Hematopoietic multipotent progenitor cell treated with erythropoietin and hydrocortisone succinate and interleukin-3 and kit ligand, for 8 days (in vitro differentiated cells): ENCODE measurements at places on chromosomes 7 and 10.

DNA sequence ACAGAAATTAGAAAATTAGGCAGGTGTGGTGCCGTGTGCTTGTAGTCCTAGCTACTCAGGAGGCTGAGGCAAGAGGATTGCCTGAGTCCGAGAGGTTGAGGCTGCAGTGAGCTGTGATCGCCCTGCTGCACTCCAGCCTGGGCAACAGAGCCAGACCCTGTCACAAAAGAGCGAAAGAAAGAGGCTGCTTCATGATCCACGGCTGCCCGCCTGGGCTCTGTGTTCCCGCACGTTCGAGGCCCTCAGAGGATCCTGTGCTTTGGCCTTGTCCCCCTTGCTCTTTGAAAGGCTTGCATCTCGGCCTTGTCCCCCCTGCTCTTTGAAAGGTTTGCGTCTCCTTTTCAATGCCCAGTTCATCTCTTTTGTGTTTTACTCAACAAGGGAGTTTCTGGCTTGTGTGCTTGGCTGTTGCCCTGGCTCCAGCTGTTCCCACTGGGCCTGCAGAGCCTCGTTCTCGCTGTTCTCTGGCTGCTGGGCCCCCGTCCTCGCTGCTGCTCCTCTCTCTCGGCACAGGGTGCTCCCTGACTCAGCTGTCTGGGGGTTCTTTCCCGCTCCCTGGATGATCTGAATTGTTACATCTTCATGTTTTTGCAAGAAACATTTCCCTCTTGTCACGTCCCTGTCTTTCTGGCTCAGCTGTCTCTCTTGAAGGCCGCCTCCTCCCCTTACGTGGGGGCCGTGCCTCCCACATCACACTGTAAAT lies 45.1 kb upstream of the INPP5A start:
- no peak for DNase-seq

GRCh38 chr7:48515171-48515570 lies 343.9 kb downstream of the ABCA13 start:
- DNase-seq = no peak

GRCh38 chr7:74665296-74665938 lies 7.9 kb downstream of the GTF2I start:
- no peak for DNase-seq

- no peak for DNase-seq
Observed at GRCh38 chr10:58508316-58508715, 4.4 kb upstream of the BICC1 start.

DNA sequence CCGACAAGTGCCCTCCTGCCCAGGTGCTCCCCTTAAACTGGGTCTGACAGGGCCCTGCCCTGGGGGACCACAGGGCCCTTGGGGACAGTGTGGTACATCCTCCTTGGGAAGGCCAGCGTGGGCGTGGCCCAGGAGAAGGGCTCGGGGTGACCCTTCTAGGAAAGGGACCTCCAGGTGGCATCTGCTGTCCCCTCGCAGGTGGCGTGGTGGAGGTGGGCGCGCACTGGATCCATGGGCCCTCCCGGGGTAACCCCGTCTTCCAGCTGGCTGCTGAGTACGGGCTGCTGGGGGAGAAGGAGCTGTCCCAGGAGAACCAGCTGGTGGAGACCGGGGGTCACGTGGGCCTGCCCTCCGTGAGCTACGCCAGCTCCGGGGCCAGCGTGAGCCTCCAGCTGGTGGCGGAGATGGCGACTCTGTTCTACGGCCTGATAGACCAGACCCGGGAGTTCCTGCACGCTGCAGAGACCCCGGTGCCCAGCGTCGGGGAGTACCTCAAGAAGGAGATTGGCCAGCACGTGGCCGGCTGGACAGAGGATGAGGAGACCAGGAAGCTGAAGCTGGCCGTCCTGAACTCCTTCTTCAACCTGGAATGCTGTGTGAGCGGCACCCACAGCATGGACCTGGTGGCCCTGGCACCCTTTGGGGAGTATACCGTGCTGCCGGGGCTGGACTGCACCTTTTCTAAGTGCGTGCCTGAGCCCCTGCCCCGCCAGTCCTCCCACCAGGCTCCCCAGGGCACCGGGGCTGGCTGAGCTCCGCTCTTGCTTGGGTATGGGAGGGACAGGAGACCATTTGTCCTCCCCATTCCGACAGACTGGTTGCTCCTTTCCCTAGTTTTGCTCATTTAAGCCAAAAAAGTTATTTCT lies 972 bp downstream of the PAOX start:
- DNase-seq = no peak

- DNase-seq = no peak
Observed at GRCh38 chr10:132974249-132974796, 32.0 kb upstream of the CFAP46 start.

GRCh38 chr7:28296571-28297483 lies 115.5 kb upstream of the CREB5 start:
- DNase-seq = peak; percentile 85

- no peak for DNase-seq
Observed at GRCh38 chr7:121832347-121832746, 40.6 kb upstream of the PTPRZ1 start.

DNA sequence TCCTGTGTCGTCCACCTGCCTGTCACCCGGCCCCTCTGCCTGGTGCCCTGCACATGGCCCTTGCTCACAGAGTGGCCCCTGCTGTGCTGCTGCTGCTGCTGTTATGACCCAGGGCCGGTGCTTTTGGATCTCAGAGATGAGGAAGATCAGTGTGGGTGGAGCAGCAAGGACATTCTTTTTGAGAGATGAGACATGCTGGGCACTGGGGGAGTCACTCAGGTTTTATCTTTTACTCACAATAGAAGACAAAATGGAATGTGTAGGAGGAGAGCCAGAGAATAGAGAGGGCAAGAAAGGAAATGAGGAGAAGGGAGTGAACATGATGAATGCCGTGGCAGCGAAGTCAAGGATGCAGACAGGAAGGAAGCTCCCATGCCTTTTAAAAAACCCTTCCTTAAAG lies 611.5 kb upstream of the DPP6 start:
- DNase-seq = no peak

GRCh38 chr7:107125475-107125874 lies 43.3 kb upstream of the HBP1 start:
- DNase-seq = no peak

- DNase-seq = peak; percentile 23
Observed at GRCh38 chr10:95391581-95392216, 100.9 kb upstream of the PDLIM1 start.

GRCh38 chr10:117541405-117541908 lies 1.1 kb upstream of the EMX2 start:
- DNase-seq = no peak

GRCh38 chr7:34064519-34065158 lies 159.3 kb downstream of the BMPER start:
- no peak for DNase-seq

DNA sequence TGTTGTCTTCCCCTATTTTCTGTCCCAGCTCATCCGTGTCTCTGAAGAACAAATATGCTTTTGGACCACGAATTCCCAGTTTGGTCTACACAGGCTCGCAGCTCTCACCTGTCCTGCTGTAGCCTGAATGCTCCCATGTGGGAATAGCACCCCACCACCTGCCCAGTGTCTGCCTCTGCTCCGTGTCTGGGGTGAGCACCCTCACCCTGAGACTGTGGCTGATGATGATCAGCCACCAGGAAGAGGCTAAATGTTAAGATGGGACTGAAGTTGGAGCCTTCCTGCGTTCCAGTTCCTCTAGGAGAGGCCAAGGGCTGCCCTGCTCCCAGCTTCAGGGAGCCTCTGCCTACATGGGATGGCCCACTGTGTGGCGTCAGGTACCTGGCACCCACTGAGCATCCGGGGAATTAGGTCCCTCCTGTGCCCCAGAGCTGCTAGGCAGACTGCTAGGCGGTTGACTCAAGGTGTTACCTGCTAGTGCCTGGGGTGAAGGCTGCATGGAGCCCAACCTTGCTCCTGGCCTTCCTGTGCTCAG lies 3.7 kb downstream of the PGAM2 start:
- no peak for DNase-seq

DNA sequence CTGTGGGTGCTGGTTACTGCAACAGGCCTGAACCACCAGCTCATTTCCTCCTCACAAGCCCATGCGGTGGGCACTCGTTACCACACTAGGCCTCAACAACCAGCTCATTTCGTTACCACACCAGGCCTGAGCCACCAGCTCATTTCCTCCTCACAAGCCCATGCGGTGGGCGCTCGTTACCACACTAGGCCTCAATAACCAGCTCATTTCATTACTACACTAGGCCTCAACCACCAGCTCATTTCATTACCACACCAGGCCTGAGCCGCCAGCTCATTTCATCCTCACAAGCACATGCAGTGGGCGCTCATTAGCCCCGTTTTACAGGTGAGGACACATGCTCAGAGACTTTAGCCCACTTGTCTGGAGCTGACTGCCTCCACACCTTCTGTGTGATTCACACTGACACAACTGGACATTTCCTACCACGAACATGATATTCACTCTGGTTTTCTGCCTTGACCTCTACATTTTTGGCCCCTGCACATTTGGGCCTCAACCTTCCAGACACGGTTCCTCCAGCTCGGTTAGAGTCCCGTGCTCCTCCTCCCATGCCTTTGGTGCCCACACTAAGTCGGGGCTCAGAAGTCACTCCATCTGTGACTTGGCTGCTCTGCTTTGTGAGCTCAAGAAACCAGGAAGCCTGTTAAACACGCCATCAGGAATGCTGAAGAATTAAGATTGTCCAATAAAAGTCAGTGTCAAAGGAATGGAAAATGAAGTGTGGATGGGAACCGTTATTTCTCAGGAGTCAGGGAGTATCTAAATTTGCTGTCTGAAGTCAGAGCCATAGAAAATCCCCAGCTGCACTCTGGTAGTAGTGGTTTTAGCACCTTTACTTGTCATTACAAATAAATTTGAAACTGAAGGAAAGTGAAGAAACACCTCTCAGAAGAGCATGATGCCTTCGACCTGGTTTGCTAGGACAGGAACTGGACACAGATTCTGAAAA lies 55.8 kb upstream of the LANCL2 start:
- DNase-seq = no peak

GRCh38 chr10:27744802-27745731 lies 552 bp downstream of the MKX start:
- no peak for DNase-seq

DNA sequence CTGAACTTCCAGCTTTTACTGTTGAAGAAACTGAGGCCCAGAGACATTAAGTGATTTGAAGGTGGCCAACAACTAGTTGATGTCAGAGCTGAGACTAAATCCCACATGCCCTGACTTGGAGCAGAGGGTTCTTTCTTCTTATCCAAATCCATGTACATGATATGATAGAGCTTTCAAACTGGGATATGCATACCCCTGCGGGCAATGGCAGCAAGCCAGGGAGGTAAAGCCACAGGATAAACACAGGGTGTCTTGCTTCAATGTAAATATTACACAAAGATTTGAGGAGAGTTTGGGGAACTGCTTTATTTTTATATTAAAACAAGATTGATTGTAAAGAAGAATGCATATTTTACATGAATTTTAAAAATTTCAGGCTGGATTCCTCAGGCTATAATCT lies 2.3 kb upstream of the LRRC72 start:
- DNase-seq = no peak

DNA sequence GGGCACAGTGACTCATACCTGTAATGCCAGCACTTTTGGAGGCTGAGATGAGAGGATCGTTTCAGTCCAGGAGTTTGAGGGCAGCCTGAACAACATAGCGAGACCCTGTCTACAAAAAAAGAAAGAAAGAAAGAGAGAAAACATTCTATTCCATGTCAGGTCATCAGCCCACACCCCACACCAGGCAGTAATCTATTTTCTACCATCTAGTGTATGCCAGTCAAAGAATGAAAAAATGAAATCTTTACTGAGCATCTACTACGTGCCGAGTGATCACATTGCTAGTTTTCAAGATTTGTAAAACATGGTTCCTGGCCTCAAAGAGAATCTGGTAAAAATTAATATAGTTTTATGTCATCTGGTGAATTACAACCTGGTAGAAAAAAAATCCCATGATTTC lies 3.1 kb upstream of the EPHB4 start:
- no peak for DNase-seq

DNA sequence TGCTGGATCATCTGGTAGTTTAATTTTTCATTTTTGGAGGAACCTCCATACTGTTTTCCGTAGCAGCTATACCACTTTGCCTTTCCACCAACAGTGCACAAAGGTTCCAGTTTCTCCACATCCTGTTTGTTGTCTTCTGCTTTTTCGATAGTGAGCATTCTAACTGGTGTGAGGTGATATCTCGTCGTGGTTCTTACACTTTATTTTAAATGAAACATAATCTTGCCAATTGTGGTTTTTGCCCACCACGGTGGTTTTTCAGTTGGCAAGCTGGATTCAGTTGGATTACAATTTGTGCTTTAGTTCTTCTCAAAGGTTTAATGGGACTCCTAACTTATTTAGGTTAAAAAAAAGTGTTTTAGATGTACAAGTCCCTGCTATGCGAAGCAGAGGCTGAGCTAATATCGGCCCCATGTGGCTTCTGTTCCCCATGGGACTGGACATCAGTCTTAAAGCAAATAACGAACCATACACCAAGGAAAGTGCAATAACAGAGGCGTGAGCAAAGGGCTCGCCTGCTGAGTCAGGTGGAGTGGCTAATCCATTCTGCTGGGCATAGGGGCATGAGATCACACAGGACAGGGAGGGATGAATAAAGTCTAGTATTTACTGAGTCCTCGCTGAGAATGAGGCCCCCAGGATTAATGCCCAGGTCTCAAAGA lies 153.6 kb downstream of the AOAH start:
- peak; percentile 95 for DNase-seq

DNA sequence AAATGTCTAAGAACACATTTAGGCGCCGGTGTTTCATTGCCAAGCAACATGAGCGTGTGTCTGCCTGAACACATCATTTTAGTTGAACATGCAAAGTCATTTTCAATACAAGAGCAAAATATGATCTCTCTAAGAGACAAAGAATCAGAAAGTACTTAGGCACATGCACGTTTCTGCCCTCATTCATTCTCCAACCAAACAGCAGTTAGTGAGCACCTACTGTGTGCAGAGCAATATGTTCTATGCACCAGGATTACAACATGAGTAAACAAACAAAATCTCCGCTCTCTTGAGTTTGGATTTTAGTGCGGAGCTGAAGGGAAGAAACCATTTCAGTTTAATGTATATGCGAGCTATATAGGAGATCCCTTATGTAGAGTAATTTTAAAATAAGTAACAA lies 71.6 kb upstream of the KLF6 start:
- no peak for DNase-seq
